Activated CD4-positive, alpha-beta T cell treated with anti-CD3 and anti-CD28 coated beads, Interleukin-2, amount 10 ng/mL, durations not matched to agents 7 days and 5 days (primary cell): ENCODE measurements at places on chromosomes 6 and 20. TPM values are rescaled to one million over a fixed set of nuclear protein-coding genes. Genes with fewer than 3 reads are reported as not detected.
A peak's percentile ranks its signal among the peaks of the same experiment; 100 is the strongest.

GRCh38 chr6:92364948-92365541, 1054.3 kb downstream of the EPHA7 start:
- no peaks in the 10 kb centered on the region for H3K4me1 ChIP-seq
- no peak for DNase-seq
- H3K27ac ChIP-seq = no peak overlapping the region
- H3K36me3 ChIP-seq = no peaks in the 10 kb centered on the region

GRCh38 chr20:17614176-17614811, 44.4 kb downstream of the DSTN start:
- H3K4me1 ChIP-seq = peaks cover 41% of the 10 kb centered on the region
- no peak overlapping the region for H3K4me3 ChIP-seq
- H3K36me3 ChIP-seq = peaks cover 6% of the 10 kb centered on the region
- no peaks in the 10 kb centered on the region for H3K27me3 ChIP-seq

- H3K27ac ChIP-seq = no peak overlapping the region
- H3K36me3 ChIP-seq = peaks cover 3% of the 10 kb centered on the region
- H3K4me3 ChIP-seq = no peak overlapping the region
- H3K4me1 ChIP-seq = peaks cover 7% of the 10 kb centered on the region
These were observed 71.6 kb downstream of the GPX5 start for GRCh38 chr6:28597217-28597835.

DNA sequence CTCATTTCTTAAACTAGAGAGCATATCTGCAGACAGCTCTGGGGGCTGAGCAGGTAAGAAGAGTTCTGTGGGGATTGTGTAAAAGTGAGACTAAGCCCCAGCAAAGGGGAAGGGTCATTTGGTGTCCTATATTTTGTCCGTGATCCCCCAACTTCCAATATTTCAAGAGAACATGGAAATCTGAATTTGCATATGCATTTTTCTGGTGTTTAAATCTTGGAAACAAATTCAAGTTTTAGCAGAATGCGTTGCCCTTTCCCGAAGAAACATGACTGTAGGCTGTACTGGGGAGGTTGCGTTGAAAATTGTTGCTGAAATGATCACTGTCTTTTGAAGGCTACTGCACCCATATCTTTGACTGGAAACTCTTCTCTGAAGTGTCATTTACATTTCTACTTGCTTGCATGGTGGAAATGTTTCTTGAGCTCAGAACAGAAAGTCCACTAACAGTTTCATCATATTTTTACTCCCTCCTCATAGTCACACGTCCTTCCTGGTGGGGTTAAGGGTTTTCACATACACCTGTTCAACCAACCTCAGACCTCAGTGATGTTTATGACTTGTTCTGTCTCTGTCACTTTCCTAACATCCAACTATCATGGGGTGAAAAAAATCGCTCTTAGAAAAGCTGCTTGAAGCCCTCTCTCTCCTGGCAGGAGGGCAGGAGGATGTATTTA, 140.3 kb downstream of the BCAS1 start:
- no peaks in the 10 kb centered on the region for H3K27me3 ChIP-seq
- no peak for DNase-seq
- H3K4me1 ChIP-seq = peaks cover 51% of the 10 kb centered on the region
- H3K4me3 ChIP-seq = no peak overlapping the region

GRCh38 chr20:44946271-44946852, 13.8 kb downstream of the TOMM34 start:
- no peak for DNase-seq
- no peak overlapping the region for H3K4me3 ChIP-seq
- H3K4me1 ChIP-seq = no peaks in the 10 kb centered on the region
- peaks cover 57% of the 10 kb centered on the region for H3K36me3 ChIP-seq
- no peaks in the 10 kb centered on the region for H3K27me3 ChIP-seq

DNA sequence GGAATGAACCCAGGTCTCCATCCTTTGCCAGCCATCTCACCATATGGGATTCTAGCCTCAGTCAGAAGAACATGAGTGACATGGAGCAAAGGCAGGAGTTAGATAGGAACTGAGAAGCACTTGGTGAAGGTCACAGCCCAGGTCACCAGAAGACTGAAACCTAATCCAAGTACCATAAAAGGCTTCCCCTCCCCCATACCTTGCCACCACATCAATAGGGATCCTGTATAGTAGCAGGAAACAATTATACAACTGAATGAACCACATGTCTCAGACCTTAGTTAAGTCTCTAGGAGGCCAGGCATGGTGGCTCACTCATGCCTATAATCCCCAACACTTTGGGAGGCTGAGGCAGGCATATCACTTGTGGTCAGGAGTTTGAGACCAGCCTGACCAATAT, 49.6 kb downstream of the KIZ start:
- peak; percentile 69 for DNase-seq
- H3K36me3 ChIP-seq = peaks cover 19% of the 10 kb centered on the region
- no peaks in the 10 kb centered on the region for H3K27me3 ChIP-seq

DNA sequence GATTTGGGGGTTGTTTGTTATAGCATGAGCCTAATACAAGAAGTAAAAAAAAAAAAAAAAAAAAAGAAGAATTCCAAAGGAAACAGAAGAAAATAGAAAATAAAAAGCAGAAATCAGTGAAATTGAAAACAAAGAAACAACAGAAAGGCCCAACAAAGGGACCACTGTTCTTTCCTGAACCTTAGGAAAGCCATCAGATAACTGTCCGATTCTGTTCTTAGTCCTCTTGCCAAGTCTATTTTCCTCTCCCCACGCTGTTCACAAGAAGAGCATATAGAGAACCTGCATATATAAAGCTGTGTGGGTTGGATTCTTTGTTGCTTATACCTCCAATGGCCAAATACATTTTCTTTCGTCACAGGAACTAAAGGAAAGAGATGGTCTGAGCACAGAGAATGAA, 38.0 kb upstream of the IPCEF1 start:
- no peak for DNase-seq
- no peak overlapping the region for H3K27ac ChIP-seq
- H3K27me3 ChIP-seq = peaks cover 3% of the 10 kb centered on the region
- H3K4me3 ChIP-seq = no peak overlapping the region

GRCh38 chr6:33974030-33974429, 170.2 kb upstream of the MLN start:
- no peaks in the 10 kb centered on the region for H3K36me3 ChIP-seq
- peaks cover 47% of the 10 kb centered on the region for H3K27me3 ChIP-seq
- DNase-seq = no peak
- no peak overlapping the region for H3K4me3 ChIP-seq

DNA sequence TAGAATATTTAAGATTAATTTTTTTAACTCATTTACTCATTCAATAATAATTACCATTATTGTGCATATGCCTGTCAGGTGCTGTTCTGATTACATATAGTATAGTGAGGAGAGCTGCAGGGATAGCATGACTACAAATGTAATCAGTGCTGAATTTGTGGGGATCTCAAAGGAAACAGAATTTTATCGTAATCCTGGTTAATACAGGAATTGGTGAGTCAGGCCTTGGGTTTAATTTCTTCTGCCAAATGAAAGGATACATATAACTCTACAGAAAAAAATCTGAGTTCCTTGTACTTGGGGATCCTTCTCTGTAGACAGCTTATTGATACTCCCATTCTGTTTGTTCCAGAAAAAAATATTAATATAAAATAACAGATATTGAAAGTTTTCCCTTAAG, 297.2 kb downstream of the GJA1 start:
- H3K27ac ChIP-seq = no peak overlapping the region
- H3K4me1 ChIP-seq = no peaks in the 10 kb centered on the region
- no peak overlapping the region for H3K4me3 ChIP-seq
- no peak for DNase-seq
- no peaks in the 10 kb centered on the region for H3K27me3 ChIP-seq

GRCh38 chr6:32332433-32332832, 39.3 kb downstream of the TSBP1 start:
- no peak overlapping the region for H3K4me3 ChIP-seq
- H3K27me3 ChIP-seq = peaks cover 11% of the 10 kb centered on the region
- no peaks in the 10 kb centered on the region for H3K4me1 ChIP-seq
- no peak overlapping the region for H3K27ac ChIP-seq

DNA sequence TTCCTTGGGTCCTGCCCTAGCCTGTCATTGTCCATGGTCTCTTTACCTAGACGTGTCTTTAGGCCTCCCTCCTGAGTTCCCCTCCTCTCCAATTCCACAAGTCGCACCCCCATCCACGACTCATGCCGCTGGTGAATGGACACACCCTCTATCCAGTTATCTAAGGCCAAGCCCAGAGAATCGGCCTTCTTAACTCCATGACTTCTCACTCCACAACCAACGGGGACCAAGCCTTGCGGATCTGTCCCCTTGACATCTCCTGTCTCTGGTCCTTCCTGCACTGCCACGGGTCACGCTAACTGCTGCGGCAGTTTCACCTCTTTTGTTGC, 7.0 kb upstream of the RREB1 start:
- H3K27me3 ChIP-seq = peaks cover 21% of the 10 kb centered on the region
- peaks cover 3% of the 10 kb centered on the region for H3K4me1 ChIP-seq
- no peak overlapping the region for H3K27ac ChIP-seq
- H3K36me3 ChIP-seq = no peaks in the 10 kb centered on the region

GRCh38 chr6:140980265-140980887, 1152.3 kb upstream of the GJE1 start:
- no peak overlapping the region for H3K4me3 ChIP-seq
- H3K27me3 ChIP-seq = no peaks in the 10 kb centered on the region
- H3K27ac ChIP-seq = no peak overlapping the region
- no peaks in the 10 kb centered on the region for H3K4me1 ChIP-seq
- no peaks in the 10 kb centered on the region for H3K36me3 ChIP-seq

DNA sequence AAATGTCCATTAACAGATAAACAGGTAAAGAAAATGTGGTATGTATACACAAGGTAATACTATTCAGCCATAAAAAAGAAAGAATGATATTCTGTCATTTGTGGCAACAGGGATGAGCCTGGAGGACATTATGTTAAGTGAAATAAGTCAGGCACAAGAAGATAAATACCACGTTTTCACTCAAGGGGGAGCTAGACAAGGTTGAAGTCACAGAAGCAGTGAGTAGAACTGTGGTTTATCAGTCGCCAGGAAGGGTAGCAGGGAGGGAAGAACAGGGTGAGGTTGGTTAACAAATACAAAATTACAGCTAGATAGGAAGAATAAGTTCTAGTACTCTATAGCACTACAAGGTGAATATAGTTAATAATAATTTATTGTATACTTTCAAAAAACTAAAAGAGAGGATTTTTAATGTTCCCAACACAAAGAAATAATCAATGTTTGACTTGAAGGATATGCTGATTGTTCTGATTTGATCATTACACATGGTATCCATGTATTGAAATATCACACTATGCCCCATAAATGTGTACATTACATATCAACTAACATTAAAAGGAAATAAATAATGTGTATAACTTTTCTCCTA, 21.1 kb downstream of the RTN4IP1 start:
- H3K27ac ChIP-seq = no peak overlapping the region
- peak; percentile 59 for DNase-seq
- H3K4me1 ChIP-seq = peaks cover 13% of the 10 kb centered on the region
- H3K27me3 ChIP-seq = no peaks in the 10 kb centered on the region

DNA sequence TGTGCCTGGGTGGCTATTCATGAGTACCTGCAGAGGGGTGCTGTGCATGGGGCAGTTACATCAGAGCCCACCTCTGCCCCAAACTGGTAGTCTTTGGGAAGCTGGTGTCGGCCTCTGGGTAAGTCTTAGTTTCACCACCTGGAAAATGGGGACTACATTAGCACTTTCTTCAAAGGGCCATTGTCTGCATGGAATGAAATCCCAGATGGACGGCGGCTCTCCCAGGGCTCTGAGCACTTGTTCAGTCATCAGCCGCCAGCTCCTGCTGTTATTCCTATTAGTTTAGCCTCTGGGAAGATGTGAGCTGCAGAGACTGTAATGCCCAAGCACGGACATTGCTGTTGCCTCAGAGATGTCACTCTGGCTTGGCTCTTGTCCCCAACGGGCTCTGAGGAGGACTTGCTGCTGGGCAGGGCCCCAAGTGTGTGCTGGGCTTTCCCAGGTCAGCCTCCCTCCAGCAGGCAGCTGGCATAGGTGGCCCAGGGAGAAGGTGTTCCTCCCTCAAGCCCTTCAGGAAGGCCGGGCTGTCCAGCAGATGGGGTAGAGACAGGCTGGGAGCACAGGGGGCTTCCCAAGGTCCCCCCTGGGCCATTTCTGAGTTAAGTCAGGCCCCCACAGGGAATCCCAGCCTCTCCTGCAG, 268.3 kb downstream of the TFAP2C start:
- peaks cover 8% of the 10 kb centered on the region for H3K27me3 ChIP-seq
- no peak overlapping the region for H3K27ac ChIP-seq

GRCh38 chr6:37589941-37590340, 90.2 kb upstream of the CCDC167 start:
- no peak overlapping the region for H3K4me3 ChIP-seq
- DNase-seq = no peak
- no peaks in the 10 kb centered on the region for H3K4me1 ChIP-seq
- H3K36me3 ChIP-seq = no peaks in the 10 kb centered on the region

- H3K4me3 ChIP-seq = peak overlapping the region; percentile 71
- peaks cover 44% of the 10 kb centered on the region for H3K4me1 ChIP-seq
- peak overlapping the region; percentile 42 for H3K27ac ChIP-seq
- peaks cover 58% of the 10 kb centered on the region for H3K27me3 ChIP-seq
- DNase-seq = no peak
These were observed 885 bp downstream of the MTCL3 start for GRCh38 chr6:127518191-127518709.

DNA sequence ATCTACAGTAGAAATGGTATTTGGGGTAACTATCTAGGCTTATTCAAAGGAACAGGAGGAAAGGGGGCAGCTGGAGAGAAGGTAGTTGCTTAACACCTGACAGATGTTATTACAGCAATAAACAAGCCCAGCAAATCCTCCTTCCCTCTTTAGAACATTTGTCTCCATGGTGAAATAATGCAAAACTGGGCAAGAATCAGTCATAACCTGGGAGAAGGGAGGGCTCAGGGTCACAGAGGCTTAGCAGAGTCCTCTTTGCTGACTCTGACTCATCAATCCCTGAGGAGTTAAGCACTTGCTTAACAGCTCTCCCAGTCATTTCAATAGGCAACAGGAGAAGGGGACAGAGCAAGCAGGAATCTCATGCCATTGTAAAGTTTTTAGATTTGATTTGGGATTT, 230.3 kb downstream of the IBTK start:
- no peak for DNase-seq
- no peak overlapping the region for H3K27ac ChIP-seq
- H3K36me3 ChIP-seq = no peaks in the 10 kb centered on the region
- H3K27me3 ChIP-seq = peaks cover 2% of the 10 kb centered on the region
- H3K4me3 ChIP-seq = no peak overlapping the region
- no peaks in the 10 kb centered on the region for H3K4me1 ChIP-seq

DNA sequence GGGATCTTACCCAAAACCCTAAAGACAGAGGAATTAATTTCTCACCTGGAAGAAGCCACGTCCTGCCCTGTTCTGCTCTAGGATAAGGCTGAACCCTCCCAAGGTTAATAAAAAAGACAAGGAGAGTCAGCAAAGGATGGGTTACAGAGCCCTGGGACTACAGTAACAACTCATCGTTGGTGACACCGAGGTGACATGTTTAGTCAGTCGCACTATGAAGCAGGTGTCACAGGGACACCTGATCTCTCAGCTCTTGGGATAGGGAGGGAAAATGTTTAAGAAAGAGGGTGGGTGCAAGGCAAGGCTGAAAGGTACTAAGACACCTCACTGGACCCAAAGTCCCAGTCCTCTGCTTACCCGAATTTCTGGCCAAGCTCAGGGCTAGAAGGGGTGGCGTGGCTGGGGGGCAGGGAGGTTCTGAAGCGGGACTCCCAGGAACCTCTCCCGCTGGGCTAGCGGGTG, 562 bp downstream of the MOCS1 start:
- no peaks in the 10 kb centered on the region for H3K36me3 ChIP-seq
- peaks cover 5% of the 10 kb centered on the region for H3K27me3 ChIP-seq
- peaks cover 7% of the 10 kb centered on the region for H3K4me1 ChIP-seq
- DNase-seq = no peak
- H3K27ac ChIP-seq = peak overlapping the region; percentile 55

Gene TCP11
- not detected for total RNA-seq

Gene NFATC2
- total RNA-seq = 68.8 TPM

Gene PRL
- not detected for total RNA-seq

Gene EPB41L1
- not detected for total RNA-seq

Gene COL12A1
- total RNA-seq = not detected
